Stimulated activated CD8-positive, alpha-beta memory T cell treated with anti-CD3 and anti-CD28 coated beads, Interleukin-7, amount 100 ng/mL, for 1 hour (primary cell): ENCODE measurements at places on chromosomes 5 and 9.

DNA sequence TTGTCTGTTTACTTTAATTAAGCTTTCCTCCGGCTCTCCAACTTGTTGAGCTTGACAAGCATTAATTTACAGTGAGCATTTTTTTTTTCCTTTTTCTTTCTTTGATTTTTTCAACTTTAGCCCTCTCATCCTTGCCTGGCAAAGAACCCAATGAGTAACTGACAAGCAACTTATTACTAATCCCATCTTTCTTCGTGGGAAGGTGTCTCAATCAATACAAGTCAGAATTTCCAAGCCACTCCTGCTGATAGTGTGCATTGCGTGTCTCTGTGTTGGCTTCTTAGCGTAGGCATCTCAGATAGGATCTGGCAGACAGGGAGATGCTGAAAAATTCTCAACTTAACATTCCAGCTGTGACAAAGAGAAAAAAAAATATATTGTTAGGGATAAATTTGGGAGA, 527.7 kb upstream of the WWC1 start:
- DNase-seq = no peak

DNA sequence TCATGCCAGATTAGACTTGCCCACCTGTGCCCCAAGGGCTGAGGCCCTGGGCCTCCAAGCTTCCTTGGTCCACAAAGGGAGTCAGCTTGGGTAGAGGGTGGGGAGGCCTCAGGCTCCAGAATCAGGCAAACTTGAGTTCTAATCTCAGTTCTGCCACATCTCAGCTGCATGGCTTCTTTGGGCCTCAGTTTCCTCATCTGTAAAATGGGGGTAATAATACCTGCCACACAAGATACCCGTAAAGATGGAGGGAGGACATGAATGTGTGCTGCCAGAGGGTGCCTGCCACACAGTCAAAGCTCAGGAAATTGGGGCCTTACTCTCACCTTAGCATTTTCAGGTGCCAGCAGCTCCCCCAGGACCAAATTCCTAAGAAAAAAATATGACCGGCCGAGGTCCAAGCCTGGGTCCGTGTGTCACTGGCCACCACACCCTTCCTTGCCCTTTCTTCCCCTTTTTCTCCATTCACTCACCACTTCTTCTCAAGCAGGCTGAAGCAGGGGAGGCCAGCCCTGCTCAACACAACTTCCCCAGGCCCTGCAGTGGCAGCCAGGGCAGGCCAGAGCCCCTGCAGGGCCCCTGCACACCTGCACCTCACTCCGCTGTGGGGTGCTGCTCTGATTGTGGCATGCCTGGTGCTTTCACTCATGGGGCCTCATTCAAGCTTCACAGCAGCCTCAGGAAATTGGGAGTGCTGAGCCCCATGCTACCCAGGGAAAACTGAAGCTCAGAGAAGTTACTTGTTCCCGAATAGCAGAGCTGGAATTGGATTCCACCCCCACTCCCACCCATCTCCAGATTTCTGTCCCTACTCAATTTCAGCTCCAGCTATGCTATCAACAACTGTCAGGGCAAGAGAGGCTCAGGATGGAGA, 3.9 kb downstream of the RGS14 start:
- DNase-seq = no peak

DNA sequence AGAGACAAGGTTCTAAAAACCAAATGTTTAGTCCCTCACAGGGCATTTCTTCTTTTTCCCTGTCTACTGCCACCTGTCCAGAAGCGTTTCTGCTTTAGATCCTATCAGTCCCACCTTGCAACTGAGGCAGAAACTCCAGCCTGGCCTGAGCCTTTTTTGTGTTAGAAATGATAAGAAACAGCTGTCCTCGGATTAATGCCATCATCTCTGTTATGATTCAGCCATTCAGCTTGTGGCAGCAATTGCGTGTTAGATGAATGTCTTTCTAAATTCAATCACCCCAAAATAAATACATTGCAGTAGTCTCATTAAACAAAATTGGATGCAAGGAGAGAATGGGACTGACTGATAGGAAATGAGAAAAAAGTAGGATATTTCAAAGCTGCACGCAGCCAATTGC, 28.3 kb upstream of the FRMPD1 start:
- no peak for DNase-seq

DNA sequence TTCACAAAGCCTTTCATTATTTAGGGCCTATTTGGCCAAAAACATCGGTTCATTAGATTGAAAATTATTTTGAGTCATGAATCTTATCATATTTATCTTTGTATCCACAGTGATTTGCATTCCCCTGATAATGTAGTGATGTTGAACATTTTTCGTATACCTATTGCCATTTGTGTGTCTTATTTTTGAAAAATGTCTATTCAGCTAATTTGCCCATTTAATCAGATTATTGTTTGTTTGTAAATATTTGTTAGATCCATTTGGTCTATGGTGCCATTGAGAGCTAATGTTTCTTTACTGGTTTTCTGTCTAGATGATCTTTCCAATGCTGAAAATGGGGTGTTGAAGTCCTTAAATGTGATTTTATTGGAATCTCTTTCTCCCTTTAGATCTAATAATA, 439.2 kb upstream of the TYRP1 start:
- DNase-seq = no peak

DNA sequence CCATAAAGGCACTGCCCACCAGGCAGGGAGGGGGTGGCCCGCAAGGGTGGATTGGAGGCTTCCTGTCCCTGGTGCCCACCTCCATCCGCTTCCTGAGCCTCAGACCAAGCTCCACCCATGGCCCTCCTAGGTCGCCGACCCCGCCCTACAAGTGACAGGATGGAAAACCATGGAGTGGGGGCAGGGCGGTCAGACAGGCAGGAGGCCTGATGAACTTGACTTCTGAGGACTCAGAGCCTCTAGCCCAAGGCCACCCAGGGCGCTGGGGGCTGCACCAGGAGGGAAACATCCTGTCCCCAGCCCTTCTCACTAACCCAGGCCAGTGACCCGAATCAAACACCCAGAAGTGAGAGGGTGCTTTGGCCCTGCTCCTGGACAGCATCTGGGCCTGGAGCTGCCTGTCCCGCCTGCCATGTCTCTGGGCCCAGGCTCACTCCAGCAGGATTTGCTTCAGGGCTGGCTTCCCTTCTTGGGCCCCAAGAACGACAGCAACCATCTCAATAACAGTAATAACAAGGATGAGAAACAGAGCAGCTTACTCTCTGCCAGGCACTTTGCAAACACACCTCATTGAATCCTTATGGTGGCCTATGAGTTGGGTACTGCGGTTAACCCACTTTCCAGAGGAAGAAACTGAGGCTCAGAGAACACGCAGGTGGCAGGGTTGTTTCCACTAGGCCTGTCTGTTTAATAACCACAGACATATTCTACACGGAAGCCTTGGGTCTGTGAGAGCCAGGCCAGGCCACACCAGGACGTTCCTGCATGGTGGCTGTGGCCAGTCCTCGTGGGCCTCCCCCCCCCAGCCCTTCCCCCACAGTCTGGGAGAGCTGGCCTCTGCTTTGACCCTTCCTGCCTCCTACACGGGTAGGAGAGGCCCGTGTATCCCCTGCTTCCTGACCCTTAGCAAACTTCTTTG, 4.4 kb upstream of the ST6GALNAC6 start:
- peak; percentile 55 for DNase-seq
